ENCODE measurements at places on chromosomes 7 and 10.

DNA sequence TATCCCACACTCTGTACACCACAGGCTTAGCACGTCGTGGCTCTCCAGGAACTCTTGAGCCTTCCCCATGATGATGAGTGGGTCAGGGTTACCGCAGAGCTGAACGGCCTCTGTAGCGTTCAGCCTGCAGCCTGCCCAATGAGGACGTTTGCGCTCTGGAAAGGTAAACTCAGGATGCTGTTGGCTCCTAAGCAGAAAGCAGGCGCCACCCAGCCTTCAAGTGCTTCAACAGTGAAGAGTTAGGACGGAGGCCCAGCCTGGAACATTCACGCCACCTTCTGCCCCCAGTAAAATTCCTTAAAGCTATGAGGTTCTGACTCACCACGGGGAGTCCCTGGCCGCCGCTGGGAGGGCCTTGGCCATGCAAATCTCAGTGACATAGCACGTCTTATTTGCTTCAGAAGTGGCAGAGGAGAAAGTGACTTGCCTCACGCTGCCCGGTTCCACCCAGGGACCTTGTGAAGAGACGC is 161.5 kb upstream of the SH2B2 start:
- DNase-seq = peak; percentile 53

DNA sequence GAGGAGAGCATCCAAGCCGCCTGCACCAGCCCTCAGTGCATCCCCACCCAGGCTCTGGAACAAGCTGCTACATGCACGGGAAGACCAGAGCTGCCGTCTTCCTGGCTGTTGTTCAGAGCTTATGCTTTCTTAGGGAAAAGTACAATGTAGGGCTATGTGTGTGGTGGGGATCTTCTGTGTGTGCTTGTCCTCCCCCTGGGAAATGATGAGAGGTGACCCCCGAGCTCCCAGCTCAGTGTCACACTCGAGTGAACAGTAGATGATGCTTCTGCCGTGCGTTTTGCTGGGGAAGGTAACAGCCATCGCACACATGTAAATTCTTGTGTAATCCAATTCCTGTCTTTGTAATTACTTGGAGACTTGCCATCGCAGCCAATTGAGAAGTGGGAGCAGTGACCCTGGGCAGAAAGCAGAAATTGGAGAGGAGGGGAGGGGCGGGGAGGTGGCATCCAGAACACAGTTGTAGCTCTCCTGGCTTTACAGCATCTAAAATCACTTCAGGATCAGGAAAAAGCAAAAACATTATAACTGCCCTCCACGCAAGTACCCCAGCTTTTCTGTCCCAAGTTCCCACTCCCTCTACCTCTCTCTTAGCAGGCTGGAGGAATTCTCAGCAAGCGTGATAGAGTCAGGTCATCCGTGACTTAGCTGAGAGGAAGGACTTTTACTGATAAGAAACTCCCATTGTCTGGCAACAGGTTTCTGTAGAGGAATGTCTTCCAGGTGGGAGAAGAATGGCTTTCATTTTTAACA is 149.6 kb downstream of the TCF7L2 start:
- no peak for DNase-seq

DNA sequence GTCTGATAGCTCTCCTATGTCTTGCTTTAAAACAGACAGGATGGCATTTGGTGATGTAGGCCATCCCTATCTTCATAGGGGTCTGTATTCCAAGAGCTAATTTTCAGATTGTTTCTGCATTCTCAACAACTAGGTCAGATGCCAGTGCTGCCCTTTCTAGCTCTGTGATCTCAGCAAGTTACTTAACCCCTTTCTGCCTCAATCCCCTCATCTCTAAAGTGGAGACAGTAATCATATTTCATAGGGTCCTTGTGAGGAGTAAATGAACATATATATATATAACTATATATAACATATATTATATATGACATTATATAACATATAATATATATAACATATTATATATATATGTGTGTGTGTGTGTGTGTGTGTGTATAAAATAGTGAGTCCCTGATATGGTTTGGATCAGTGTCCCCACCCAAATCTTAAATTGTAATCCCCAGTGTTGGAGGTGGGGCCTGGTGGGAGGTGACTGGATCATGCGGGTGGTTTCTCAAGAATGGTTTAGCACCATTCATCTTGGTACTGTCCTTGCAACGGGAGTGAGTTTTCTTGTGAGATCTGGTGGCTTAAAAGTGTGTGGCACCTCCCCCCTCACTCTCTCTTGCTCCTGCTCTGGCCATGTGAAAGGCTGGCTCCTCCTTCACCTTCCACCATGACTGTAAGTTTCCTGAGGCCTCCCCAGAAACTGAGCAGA is 45.2 kb downstream of the HIPK2 start:
- no peak for DNase-seq

GRCh38 chr10:91220954-91221675 is 652 bp downstream of the PCGF5 start:
- DNase-seq = peak; percentile 19

DNA sequence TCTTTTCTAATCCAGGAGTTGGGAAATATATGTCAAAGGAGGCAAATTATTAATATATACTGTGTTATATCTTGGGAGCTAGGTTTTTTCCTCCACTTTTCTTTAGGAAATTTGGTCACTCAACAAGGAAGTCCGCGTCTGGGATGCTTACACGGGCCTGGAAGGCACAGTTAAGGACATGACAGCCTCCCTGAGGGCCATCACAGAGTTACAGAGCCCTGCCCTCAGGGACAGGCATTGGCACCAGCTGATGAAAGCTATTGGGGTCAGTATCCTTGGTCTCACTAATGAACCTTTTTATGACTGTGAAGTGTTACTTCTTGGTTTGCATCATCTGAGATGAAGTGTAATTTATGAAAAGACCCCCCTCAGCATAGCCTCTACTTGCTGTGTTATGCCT is 74.7 kb downstream of the DNAH11 start:
- no peak for DNase-seq

GRCh38 chr7:112182749-112183148 is 23.4 kb downstream of the DOCK4 start:
- DNase-seq = no peak

DNA sequence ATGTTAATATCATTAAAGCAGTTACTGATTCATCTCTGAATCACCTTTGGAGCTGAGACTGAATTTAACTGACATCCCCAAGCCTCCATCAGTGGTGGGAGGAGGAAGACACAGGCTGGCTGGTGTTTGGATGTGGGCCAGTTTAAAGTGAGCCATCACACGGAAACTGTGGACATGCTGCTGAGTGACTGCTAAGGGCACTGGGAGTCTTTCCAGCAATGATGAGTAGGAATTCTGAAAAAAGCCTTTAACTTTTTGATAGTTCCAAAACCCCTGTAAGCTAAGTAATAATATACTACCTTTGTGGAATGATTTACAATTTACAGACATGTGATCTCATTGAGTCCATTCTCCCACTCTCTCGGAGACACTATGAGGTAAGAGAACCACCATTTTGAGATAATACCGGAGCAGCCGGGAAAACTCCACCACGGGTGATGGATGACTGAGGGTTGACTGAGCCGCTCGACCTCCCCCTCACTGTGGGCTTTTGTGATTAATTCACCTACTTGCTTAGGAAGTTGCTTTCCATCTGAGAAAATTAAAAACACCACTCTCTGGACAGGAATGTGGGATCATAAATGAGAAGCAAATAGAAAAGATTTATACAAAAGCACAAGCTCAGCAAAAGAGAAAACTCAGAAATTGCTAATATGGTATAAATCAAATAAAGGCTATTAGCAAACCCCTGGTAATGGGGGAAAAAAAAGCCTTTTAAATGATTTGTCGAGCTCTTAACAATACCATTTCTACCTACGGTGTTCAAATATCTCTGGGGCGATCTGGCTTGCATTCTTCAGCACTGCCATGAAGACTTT is 194.8 kb downstream of the FANK1 start:
- peak; percentile 88 for DNase-seq

DNA sequence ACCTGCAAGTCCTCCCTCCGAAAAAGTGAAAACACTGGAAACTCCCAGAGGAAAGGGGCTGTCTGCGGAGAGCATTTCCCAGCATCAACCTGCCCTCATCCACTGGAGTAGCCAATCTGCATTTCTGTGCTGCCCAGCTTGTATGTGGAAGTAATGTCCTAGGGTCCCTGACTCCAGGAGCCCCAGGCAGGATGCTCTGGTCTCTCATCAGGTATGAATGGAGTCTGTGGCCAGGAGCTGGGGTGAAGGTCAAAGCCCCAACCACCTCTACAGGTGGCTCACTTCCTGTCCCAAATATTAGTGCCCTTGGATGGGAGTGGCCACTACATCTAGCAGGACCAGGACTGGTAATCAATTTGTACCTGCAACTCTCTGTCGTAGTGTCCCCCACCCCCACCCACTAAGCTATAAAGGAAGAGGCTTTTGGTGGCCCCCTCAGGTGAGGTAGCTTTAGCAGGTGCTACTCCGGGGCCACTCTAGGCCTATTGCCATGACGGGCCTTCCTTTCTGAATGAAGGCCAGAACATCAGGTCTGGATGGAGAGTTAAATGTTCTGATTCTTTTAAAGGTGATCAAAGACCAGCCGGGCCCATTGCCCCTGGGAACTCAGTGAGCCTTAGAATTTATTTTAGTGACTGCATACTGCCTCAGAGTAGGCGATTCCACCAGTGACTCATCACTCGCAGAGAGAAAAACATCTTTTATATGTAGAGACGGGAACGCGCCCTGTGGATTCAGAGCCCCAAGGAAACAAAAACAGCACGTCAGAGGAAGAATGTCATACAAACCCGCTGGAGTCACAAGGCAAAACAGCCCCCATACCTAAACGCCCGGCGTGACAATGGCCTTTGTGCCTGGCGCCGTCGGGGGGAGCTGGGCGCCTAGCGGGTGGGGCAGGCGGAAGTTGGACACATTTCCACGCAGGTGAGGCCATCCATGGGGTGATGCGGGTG is 13.0 kb downstream of the EN2 start:
- no peak for DNase-seq

DNA sequence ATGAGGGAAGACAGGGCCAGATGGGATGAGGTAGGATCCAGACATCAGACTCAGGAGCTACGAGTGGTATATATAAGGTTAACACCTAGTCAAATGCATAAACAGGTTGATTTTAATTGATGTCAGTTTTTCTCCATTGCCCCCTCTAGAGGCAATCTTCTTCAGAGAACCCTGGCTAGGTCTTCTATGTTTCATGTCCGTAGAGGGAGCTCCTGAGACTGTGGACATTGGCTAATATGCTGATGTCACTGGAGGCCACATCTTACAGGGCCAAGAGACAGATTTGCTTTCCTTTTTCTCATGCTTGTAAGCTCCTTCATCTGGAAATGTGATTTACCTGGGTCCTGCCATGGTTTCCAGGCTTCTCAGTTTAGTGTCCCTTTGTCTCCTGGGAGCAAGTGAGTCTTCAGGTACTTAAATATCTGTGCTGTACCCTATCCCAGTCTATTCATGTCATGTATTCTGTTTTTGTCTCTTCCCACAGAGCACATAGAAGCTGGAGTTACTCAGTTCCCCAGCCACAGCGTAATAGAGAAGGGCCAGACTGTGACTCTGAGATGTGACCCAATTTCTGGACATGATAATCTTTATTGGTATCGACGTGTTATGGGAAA is 161.6 kb upstream of the PRSS1 start:
- DNase-seq = peak; percentile 70

DNA sequence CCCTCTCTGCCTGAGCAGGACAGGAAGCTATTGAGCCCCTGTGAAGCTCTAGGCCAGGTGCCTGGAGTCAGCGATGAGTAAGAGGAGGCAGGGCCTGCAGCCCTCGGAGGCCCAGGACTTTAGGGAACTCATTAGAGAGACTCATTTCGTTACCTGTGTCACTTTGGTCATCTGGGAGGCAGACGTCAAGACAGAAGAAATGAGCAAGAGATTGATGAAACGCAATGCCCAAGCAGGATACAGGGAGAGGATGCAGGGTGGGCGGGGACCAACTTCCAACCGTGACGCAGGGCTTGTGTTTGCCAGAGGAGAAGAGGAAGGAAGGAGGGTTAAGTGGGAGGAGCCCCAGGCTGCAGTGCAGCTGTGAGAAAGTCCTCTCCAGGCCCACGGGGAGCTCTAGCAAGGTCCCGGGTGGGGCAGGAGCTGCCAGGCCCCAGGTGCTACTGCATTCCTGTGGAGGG is 26.4 kb upstream of the GNA12 start:
- DNase-seq = peak; percentile 62

DNA sequence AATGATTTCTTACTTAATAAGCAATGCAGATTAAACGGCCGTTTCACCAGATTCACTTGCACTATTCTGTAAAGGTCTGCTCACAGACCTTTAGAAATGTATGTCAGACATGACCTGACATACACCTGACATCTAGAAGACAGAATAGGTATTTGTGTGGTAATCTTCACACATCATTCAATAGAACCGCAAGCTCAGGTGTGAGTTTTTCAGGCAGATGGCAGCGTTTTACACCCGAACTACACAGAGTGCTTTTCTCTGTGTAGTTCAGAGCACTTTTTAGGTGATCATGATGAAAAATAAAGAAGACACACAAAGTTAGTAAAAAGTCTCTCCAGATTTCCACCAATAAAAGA is 63.2 kb downstream of the PRKCQ start:
- no peak for DNase-seq

DNA sequence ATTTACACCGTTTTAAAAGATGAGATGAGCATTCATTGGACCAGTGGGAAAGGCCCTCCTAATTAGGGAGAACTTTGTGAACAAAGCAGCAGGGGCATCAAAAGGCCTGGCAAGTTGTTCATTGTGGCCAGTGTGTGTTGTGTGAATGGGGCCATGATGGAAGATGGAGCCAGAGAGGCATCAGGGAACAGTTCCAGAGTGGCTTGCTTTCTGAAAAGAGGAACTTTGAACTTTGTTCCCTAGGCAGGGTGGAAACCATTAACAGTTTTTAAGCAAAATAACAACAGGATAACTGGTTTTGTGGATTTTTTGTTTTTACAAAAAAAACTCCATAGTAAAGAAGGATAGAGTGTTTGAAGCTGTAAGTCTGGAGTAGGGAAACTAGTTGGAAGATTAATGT is 12.5 kb downstream of the SUV39H2 start:
- DNase-seq = no peak

- peak; percentile 15 for DNase-seq
Observed at GRCh38 chr7:20033621-20034400, 183.4 kb downstream of the MACC1 start.

- no peak for DNase-seq
Observed at GRCh38 chr10:102135956-102136526, 3.2 kb downstream of the PPRC1 start.

DNA sequence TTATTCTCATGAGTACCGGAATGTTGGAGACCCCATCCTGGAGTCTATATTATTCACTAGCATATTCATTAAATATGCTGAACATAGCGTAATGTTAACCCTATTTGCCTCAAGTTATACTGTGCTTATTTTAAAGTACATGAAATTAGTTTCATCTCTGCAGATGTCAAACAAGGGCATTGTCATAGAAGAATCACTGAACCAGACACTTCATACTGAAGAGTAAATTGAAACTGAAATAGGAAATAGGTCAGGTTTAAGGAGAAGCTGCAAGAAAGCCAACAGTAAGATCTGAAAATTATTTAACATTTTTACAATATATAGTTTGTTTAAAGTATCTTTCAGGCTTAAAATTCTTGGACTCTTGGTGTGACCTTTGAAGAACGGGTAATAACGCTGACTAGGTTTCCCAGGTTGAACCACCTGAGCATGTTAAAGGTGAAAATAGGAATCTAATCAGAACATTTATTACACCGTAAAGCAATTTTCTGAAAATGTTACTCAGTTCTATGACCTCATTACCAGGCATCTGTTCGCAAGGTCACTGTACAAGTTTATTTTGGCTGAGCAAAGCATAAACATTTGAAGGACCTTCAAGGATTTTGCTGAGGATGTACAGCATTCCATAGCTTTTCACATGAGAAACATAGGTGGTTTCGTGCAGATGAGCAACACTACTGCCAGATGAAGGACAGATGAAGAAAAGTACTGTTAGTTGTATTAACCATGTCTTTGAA is 82.7 kb downstream of the REEP3 start:
- peak; percentile 42 for DNase-seq

- no peak for DNase-seq
Observed at GRCh38 chr7:41328544-41328943, 374.3 kb downstream of the INHBA start.
